CD8-positive, alpha-beta memory T cell (primary cell): ENCODE measurements at places on chromosomes 2 and 18. TPM values are rescaled to one million over a fixed set of nuclear protein-coding genes. Genes with fewer than 3 reads are reported as not detected.

The CERS6 gene
- 7.8 TPM for total RNA-seq

The KCNJ13 gene
- total RNA-seq = not detected

The ABCB11 gene
- total RNA-seq = not detected

DNA sequence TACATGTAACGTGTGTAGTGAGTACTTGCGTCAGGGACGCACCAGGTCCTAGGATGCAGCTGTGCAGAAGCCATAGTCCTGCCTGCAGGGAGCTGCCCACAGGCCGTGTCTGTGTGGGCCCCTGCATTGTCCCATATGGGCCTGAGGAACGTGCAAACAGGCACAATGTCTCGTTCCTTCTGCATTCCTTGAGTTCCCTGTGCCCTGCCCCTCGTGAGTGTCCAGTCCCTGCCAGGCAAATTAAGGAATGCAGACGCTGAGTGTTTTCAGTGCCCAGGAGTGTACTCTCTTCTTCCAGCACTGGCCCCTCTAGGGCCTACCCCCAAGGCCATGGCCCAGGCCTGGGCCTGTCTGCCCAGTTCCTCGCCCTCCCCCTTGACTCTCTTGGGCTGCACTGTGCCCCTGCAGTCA, 61.8 kb downstream of the FAM168B start:
- no peak overlapping the region for H3K27ac ChIP-seq
- H3K4me3 ChIP-seq = no peak overlapping the region
- DNase-seq = no peak
- peaks cover 11% of the 10 kb centered on the region for H3K27me3 ChIP-seq
- H3K36me3 ChIP-seq = no peaks in the 10 kb centered on the region
- peaks cover 10% of the 10 kb centered on the region for H3K4me1 ChIP-seq

DNA sequence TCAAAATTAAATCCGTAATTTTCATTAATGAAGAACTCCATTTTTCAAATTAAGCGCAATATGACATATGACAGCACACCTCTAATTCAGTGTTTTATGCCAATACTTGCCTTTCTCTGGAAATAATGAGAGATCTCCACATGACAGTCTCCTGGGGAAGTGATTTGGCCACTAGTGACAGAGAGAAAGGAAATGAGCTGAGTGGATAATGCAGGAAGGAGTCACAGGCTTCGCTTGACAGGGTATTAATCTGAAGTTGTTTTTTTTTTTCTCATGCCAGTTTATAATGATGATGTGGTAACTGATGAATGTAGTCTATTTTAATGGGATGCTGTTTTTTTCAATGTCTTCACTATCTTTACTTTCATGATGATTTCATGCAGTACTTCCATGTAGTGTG, 1079.4 kb upstream of the GYPC start:
- no peak for DNase-seq
- H3K36me3 ChIP-seq = no peaks in the 10 kb centered on the region
- H3K4me1 ChIP-seq = no peaks in the 10 kb centered on the region
- no peak overlapping the region for H3K4me3 ChIP-seq
- H3K27ac ChIP-seq = no peak overlapping the region
- H3K27me3 ChIP-seq = no peaks in the 10 kb centered on the region

DNA sequence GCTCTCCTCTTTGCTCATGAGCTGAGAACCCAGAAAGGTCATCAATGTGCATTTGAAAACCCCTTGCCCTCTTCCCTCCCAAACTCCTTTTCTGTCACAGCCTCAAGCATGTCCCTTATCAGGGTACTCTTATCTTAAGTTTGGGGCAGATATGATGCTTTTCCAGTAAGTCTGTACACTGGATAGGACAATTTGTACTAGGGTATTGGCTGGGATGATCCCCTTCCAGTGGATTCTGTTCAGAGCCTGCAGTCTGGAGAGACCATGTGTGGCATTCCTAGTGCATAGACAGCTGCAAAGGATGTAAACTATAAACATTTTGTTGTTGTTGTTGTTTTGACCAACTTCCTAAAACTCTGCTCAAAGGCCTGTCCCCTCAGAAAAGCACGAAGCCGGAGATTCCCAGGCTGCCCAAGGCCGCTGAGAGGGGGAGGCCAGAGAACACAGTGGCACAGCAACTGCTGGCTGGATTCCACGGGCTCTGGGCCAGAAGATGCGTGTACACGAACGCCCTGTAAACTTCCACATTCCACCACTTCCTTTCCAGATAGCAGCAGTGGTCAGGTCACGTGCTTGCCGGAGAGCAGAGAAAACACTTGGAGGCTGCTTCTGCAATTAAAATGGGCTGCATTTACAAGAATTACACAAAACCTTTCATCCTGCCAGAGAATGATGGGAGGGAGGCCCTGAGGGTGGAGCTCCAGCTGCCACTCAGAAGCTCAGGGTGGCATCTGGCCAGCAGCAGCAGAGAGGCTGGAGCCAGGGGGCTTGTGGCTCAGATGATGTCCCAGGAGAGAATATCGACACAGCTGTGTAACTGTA, 42.1 kb downstream of the BMP10 start:
- H3K4me3 ChIP-seq = peak overlapping the region; percentile 18
- no peaks in the 10 kb centered on the region for H3K27me3 ChIP-seq
- peak overlapping the region; percentile 35 for H3K27ac ChIP-seq

DNA sequence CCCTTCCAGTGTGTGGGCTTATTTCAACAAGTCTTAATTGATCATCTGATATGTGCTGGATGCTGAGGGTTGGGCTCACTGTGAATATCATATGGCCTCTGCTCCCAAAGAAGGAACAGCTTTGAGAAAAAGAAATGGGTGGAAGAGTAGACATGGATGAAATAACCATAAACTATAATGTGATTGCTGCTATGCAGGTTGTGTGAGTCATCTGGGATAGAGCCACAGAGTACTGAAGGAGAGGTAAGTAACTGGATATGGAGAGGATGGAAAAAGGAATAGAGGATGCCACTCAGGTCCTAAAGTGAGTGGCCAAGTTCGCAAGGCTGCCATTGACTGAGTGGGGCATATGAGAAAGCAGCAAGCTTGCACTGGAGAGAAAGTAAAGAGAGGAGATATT, 8.7 kb upstream of the DSG2 start:
- no peaks in the 10 kb centered on the region for H3K27me3 ChIP-seq
- H3K4me3 ChIP-seq = no peak overlapping the region
- H3K4me1 ChIP-seq = no peaks in the 10 kb centered on the region
- DNase-seq = no peak
- H3K27ac ChIP-seq = no peak overlapping the region

DNA sequence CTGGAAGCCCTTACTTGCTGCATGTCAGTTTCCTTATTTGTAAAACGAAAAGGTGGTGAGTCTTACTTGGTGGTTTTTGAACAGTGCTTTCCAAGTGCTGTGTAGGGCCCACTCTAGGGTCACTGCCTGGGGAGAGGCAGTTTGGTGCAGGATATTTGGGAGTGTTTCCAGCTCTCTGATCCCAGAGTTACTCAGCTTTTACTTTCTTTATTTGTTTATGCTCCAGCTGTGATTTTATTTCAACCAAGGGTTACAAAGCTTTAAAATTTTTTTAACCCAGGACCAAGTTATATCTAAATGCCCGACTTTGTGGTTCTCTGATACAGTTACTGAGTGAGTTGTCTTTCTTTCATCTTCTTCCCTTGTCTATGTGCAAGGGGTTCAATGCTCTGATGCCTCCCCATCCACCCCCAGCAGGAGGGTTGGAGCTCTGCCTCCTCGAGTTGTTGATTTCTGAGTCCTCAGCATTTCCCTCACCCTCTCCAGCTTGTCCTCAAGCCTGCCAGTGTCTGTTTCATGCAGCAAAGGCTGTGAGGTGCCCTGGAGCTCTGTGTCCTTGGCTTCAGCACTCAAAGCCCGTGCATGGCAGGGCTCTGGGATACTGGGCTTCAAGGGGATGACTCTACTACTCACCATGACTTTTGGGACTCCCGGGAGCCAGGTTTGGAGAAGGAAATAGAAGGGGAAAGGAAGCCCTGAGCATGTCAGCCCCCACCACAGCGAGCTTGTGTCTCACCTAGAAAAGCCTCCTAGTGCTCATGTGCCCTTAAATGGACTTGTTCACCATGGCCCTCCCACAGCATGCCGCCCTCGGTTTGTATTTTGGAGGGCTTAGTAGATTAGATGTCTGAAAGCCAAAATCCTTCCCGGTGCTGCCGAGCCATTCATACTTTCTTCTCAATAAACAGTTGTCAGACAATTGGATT, 236.8 kb downstream of the SETBP1 start:
- H3K27me3 ChIP-seq = no peaks in the 10 kb centered on the region
- DNase-seq = no peak
- no peaks in the 10 kb centered on the region for H3K4me1 ChIP-seq

- H3K27me3 ChIP-seq = no peaks in the 10 kb centered on the region
- H3K4me1 ChIP-seq = no peaks in the 10 kb centered on the region
- H3K4me3 ChIP-seq = no peak overlapping the region
- H3K27ac ChIP-seq = no peak overlapping the region
- no peak for DNase-seq
- no peaks in the 10 kb centered on the region for H3K36me3 ChIP-seq
Observed at GRCh38 chr2:237280229-237280628, 133.7 kb downstream of the COL6A3 start.

DNA sequence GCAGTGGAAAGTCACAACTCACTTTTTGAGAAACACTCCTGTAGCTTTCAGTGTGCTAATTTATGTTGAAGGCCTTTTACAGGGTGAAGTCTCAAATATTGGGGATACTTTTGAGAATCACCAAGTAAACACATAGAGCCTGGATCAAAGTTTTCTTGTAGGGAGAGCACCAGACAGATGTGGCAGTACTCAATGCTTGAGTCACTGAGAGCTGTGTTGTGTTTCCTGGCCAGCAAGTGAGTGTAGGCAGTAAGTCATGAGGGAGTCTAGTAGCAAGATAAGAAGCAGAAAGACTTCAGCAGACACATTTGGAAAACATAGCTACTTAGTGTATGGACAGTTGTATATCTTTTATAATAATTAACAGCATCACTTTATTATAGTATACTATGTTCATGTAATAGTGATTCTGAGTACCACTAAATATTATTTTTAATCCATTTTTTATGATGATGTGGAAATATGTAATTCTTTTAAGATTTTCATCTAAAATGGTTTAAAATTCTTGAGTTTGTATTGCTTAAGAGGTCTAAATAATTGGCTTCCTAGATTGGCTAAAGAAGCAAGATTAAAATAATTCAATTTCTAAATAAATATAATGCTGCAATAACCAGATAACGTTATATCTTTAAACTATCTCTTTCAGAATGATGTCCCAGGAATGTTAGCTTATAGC, 12.8 kb downstream of the PSMD1 start:
- no peaks in the 10 kb centered on the region for H3K27me3 ChIP-seq
- no peak overlapping the region for H3K4me3 ChIP-seq
